ENCODE measurements at places on chromosomes 16 and 17. TPM values are rescaled to one million over a fixed set of nuclear protein-coding genes. Genes with fewer than 3 reads are reported as not detected.
A peak's percentile ranks its signal among the peaks of the same experiment; 100 is the strongest.

- DNase-seq: no peak
Measured at GRCh38 chr17:77325577-77326075, 184.9 kb downstream of the SEC14L1 start.

- DNase-seq: no peak
Measured at GRCh38 chr16:3698941-3699340, 18.4 kb downstream of the TRAP1 start.

GRCh38 chr16:88940862-88941817 lies 35.9 kb downstream of the CBFA2T3 start:
- DNase-seq: peak; percentile 73

Gene KIF18B
- 3.2 TPM for total RNA-seq

- DNase-seq: no peak
Measured at GRCh38 chr17:28662527-28662829, 473 bp downstream of the SUPT6H start.

Gene ZG16
- not detected for total RNA-seq

Gene ABI3
- 5.6 TPM for total RNA-seq

Gene KRTAP9-4
- total RNA-seq: not detected

Gene CCL16
- not detected for total RNA-seq

DNA sequence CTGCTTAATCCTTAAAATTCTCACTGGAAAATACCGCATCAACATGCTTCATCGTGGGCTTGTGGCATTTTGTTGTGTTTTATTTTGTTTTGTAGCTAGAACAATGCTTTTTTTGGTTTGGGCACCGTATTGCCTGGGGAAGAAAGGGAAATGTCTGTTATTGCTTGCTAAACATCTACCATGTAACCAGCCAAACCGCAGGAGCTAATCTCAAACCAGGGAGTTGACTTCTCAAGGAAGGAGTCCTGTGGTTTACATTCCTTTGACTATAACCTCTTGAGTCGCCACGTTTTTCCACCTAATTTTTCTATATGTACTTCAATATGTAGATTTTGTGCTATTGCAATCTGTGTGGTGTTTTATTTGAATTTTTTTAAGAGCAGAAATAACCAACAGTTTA lies 593.5 kb upstream of the SOX9 start:
- no peak for DNase-seq

Gene TM4SF5
- total RNA-seq: not detected

DNA sequence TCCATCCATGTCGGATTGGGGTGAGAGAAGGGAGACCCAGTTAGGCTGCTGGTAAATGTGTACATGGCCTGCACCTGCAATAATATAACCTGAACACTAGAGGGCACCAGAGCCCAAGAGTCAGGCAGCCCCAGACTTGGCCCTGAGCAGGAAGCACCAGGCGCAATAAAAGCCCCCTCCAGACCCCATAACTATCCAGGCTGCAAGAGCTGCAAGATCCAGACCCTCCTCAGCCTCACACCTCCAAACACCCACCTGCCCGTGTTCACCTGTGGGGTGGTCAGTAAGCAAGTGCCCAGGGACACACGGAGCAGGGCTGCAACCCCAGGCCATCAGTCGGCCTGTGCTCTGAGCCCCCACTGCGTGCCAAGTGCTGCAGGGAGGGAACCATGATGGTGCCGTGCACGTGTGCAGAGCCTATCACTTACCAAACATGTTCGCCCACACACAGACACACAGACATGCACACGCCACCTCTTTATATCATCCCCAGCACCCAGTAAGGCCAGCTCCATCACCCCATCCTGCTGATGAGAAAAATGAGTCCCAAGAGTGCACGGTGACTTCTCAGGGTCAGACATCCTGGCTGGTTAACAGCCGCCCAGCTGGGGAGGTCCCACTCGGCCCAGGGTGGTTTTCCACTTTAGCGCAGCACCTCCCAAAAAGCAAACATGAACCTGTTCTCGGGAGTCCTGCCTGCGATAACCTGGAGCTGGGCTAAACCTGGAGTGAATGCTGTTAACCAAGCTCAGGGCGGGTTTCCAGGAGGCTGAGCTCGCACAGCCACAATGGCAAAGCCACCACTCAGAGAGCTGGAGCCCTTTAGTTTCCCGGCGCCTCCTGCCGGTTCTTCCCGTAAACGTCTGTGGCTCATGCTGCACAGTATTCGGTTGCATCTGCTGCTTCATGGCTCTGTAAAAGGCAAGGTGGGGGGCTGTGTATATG lies 439.8 kb downstream of the SOX9 start:
- DNase-seq: no peak

GRCh38 chr16:52383119-52383518 lies 163.8 kb downstream of the TOX3 start:
- DNase-seq: no peak

GRCh38 chr17:8138374-8138671 lies 13.9 kb downstream of the PER1 start:
- DNase-seq: no peak

DNA sequence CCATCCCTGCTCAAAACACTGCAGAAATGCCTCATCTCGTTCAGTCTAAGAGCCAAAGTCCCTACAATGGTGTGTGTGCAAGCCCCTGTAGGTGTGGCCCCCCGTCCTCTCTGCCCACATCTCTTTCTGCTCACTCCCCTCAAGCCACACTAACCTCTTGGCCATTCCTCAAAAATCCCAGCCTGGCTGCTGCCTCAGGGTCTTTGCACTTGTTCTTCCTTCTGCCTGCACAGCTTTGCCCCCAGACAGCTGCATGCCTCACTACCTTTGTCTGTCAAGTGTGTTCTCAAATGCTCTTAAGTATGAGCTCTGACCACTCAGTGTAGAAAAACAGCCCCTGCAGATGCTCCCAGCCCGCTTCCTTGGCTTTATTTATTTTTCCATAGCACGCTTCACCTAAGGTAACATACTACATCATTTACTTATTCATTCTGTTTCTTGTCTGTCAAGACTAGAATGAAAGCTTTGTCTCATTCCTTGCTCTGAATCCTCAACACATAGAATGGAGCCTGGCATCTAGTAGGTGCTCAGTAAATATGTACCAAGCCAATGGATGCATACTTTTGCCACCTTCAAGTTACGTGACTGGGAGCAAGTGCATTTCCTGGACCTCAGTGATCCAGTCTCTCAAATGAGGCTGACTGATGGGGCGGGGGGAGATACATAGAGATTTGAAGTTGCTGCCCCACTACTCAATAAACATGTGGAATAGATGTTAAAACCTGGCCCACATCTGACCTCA lies 38.1 kb downstream of the RAI1 start:
- no peak for DNase-seq

DNA sequence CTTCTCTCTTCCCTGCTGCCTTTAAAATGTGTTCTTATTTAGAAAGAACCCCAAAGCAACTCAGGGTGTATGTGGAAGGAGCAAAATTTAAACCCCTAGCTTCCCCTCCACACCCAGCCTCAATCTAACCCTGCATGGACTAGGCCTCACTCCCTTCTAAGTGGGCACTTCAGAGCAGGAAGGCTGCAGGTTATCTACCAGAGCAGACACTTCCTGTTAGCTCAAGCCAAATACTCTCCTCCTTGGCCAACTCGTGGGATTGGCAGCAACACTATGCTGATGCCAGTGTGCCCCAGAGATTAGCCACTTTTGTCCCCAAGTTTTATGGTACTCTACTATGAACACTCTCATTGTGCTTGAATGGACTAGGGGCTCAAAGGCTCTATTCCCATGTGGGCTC lies 35.6 kb downstream of the CCDC42 start:
- no peak for DNase-seq

DNA sequence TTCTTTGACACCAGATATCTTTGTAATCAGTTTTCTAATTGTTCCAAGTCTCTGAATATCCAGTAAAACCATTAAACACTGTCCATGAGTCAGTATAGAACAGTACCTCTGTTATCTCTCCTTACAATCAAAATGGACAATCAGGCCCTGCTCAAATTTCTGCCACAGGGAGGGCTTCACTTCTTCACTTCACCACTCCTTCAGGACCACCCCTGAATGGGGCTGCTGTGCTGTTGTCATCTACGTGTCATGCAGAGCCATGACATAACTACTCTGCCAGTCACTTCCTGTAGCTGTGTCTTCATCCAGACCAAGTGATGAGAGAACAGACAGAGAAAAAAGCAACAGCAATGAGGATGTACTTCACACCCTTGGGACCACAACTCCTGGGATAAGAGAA lies 116.9 kb downstream of the TANC2 start:
- DNase-seq: no peak

Gene TMEM231
- 4.6 TPM for total RNA-seq
